ENCODE measurements at places on chromosomes 11 and 22.
A peak's percentile ranks its signal among the peaks of the same experiment; 100 is the strongest.

DNA sequence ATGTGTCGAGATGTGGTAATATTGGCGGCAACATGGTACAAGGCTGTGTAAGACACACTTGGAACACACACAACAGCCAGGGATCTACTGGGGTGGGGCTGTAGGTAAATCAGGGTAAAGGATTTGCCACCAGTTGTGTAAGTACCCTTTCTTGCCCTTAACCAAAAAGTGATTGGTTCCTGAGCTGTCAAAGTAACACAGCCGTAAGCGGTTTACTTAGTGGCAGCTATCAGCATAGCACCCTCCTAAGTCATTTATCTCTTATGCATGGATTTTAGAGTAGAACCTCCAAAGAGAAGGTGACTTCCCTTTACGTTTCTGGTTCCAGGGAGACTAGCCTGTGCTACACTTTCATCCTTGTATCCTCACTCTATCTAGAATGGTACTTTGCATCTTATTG lies 57.2 kb downstream of the SPECC1L start:
- DNase-seq, result no peak

DNA sequence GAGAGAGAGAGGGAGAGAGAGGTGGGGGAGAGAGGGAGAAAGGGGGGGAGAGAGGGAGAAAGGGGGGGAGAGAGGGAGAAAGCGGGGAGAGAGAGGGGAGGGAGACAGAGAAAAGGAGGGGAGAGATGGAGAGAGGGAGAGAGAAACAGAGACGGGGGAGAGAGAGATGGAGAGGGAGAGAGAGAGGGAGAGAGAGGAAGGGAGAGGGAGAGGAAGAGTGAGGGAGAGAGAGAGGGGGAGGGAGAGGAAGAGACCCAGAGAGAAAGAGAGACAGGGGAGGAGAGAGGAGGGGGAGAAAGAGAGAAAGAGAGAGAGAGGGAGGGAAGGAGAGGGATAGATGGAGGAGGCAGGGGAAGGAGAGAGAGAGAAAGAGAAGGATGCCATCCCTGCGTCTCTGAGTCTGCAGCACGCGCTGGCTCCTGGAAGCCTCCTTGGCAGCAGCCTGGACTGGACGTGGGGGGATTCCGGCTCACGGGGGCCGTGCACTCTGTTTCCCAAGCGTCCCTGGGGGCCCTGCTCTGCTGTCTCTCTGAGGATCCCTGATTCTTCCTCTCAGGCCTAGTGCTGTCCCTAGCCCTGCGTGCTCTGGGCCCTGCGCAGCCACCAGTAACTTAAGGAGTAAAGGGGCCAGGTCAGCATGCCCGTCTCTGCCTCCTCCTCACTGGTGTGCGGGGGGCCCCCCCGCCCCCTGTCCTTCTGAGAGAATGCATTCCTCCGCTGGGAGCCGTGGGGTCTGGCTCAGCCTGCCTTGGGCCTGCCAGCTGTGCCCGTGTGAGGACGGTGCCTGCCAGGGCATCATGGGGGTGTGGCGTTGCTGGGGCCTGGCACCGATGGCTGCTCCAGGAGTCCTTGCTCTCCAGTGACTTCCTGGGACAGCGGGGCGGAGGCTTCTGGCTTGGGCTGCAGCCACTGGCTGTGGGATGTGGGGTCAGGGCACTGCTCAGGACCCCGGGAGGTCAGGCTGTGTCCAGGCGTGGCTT lies 429.5 kb downstream of the TBC1D22A start:
- DNase-seq, result no peak

DNA sequence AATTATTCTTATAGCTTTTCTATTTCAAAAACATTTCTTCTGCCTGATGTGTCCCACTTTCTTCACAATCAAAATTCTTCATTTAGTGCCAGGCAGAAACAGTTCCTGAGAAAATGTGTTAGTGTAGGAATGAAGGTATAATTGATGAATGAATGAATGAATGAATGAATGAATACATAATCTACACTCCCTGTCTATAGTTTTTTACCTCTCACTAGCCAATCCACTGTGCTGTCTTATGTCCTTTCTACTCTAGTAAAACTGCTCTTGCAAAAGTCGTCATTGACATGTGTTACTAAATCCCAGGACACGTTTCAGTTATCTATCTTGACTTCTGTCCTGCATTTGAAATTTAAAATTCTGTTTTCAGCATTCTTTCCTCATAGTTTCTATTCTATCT lies 42.9 kb downstream of the CHORDC1 start:
- no peak for DNase-seq

DNA sequence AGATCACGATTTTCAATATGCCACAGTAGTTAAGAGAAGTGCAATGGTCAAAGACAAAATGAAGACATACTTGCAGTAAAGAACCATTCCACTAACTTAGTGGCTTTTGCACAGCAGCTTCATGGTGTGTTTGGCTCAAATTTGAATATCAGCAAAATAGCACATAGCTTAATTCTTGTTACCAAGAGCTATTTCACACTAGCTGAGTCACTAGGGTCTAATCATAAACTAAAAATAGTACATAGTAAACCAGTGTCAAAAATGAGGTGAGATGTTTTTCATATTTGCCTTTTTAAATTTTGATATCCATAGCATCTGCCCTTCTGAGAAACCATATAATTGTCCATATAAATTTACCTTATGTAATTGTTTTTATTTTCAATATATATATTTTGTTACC lies 325.0 kb upstream of the LUZP2 start:
- no peak for DNase-seq

DNA sequence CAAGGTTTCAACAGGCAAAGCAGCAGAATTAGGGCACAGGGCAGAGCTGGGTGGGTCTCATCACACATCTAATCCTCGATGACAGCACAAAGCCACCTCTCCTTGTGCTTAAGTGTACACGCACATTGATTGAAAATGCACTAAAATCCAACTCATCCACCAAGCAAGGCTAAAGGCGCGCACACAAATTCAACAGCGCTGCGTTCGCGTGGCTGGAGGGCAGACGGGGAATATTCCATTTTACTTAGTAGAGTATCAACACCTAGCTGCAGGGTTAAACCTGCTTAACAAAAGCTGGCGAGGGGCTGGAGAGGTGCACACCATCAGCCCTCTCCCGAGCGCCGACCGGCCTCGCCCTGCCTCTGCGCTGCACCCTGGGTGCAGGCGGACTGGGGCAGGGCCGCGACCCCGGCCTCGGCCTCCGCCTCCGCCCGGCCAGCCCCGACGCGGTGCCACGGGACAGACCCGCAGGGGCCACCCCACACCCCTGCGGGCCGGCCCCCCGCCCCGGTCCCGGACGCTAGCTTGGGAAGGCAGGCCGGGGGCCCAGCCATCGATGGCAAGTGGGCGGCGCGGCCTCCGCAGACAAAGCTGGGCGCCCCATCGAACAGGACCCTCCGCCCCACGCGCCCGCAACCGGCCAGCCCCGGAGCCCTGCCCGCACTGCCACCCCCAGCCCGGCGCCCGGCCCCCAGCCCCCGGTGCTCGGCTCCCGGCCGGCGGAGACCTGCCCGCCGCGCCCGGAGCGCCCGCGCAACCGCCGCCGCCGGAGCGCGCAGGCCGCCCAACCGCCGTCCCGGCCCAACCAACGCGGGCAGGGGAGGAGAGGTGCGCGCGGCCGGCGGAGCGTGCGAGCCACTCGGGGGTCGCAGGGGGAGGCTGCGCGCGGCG lies 929 bp downstream of the PRDM10 start:
- peak; percentile 11 for DNase-seq

DNA sequence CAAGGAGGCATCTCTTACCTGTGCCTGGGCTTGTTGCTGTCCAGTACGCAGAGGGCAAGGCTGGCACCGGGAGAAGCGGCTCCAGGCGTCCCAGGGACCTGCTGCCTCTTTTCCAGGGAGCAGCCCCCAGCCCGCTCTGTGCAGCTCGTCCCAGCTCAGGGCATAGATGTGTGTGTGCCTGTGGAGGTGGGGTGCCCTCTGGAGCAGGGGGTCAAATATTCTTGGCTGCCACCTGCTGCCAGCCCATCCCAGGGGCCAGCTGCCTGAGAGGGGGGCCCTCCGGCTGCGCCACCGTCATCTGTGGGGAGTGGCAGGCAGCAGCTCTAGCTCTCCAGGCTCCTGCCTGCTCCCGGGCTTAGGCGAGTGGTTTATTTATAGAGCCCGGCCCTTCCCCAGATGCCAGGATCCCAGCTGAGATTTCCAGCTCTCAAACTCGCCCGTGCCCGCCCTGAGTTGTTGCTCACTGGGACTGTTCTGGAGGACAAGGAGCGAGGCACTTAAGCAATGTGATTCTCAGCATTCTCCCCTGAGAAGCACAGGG lies 87.5 kb downstream of the RTL6 start:
- no peak for DNase-seq

DNA sequence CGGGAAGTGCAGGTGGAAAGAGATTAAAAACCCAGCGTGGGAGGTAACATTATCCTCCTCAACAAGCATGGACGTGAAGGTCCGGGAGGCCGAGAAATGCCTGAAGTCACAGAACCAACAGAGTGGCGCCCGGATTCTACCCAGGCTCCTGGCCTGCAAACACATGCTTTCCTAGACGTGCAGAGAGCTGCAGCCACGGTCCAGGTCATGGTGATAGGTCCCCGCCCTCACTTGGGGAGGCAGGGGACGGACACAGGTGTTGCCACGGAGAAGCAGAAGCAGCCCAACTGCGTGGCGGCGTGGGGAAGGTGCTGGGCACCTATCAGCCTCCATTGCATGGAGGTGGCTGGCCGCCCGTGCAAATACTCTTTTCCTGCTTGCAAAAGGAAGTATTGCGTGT lies 148.8 kb downstream of the MPPED1 start:
- DNase-seq, result no peak

DNA sequence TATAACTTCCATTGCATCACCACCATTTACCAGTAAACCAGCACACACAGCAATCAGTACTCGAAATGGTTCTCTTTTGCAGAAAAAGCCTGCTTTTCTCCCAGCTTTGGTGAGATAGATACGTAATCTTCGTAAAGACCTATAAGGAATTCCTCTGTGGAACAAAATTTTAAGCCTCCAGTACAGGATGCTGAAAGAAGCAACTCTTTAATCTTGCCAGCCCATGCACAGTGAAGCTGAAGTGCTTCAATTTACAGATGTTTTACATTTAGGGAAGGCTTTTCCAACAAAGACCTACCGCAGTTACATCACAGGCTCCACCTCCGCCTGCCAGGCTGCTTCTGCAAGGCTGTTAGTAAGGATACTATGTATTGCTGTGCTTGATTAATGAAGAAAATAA lies 1.9 kb downstream of the ELMOD1 start:
- no peak for DNase-seq

GRCh38 chr22:20829491-20830134 lies 29.0 kb downstream of the PI4KA start:
- DNase-seq, result no peak

DNA sequence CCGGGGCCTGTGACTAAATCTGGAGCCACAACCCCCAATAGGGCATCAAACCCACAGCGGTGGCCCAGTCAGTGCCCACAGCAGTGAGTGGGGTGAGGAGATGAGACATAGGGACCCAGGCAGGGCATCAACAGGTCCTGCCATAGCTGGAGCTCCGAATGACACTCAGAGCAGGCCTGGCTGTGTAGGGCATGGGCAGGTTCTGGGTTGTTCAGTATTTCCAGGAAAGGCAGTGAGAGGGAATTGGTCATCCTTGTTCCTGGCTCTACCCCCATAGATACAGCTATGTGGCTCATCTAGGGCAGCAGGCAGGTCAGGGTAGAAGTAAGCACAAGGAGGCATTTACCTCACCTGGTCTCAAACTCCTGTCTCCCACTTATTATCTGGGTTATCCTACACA lies 126.6 kb downstream of the BUD13 start:
- DNase-seq, result no peak

- peak; percentile 56 for DNase-seq
Observed at GRCh38 chr22:46613606-46614021, 6.6 kb upstream of the GRAMD4 start.

- no peak for DNase-seq
Observed at GRCh38 chr11:131672191-131672590, 301.8 kb downstream of the NTM start.

All from foreskin fibroblast (primary cell).